Activated CD4-positive, alpha-beta T cell treated with anti-CD3 and anti-CD28 coated beads for 24 hours (primary cell): ENCODE measurements at places on chromosomes 13 and 19.

- no peak for DNase-seq
Measured at GRCh38 chr19:2428756-2429711, 1.6 kb upstream of the TIMM13 start.

- DNase-seq, result no peak
Measured at GRCh38 chr13:75715601-75716523, 79.7 kb downstream of the LMO7 start.

DNA sequence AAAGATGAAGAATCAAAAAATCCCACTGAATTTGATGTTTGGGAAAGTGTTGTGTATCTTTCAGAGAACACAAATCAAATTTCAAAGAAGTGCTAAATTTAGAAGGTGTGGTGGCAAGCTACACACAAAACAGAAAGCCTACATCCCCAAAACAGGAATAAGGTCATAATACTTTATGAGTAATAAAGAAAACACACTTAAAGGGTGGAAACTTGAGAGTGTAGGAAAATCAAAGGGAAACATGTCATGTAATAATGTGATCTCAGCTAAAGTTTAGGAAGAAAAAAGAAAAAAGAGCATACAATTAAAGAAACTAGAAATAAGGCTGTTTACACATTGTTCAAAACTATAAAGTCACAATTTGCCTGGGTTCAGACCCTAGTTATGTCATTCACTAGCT lies 668.7 kb downstream of the PCDH17 start:
- no peak for DNase-seq

DNA sequence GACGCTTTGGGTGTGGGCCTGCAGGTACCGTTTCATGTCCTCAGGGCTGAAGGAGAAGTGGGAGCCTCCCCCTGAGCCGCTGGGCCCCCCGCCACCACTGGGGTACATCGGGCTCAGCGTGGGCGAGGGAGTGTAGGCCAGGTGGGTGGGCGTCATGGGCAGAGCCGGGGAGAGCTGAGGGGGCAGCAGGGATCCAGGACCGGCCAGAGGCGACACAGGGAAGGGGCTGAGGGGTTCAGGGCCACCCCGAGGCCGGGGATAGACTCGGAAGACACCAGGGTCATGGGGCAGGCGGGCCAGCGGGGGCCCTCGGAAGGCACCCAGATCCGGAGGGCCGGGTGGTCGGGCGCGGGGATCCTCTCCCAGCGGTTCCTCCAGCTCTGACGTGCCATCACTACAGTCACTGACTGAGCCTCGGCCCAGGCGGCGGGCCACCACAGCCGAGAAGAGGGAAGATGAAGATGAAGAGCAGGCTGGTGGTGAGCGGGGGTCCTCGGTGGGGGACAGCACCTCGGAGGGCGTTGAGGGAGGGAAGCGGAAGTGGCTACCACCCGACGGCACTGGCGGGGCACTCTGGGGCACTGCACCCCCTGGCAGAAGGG lies 5.7 kb downstream of the ERF start:
- DNase-seq, result no peak

GRCh38 chr13:45522571-45522970 lies 57.8 kb downstream of the COG3 start:
- DNase-seq, result no peak

DNA sequence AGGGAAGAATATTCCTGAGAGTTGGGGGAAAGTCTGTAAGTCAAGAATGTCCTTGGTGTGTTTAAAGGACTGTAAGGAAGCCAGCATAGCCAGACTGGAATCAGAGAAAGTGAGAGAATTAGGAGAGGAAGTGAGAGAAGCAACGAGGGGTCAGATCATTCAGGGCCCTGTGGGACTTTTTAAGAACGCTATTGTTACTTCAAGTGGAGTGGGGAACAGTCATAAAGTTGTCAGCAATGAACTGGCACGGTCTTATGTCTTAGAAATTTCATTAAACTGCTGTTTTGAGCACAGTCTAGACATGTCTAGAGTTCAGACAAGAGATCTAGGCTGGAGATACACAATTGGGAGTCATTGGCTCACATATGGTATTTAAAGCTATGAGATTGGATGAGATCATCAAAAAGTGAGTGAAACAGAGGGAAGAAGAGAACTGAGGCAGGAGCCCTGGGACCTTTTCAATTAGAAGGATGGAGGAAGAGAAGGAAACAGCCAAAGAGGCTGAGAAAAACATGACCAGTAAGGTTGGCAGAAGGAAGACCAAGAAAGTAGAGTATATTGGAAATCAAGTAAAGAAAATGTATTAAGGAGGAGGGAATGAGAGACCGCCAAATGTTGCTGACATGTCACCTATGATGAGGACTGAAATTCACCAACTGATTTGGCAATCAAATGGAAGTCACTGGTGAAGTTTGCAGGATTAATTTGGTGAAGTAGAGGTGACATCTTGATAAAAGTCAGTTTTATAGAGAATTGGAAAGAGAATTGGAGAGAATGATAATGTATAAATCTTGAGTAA lies 263.5 kb downstream of the GPC5 start:
- no peak for DNase-seq

GRCh38 chr19:46351241-46352041 lies 4.6 kb downstream of the PPP5C start:
- DNase-seq, result no peak
